Liver (tissue), 10 donors: ENCODE measurements at places on chromosomes 4 and X. TPM values are rescaled to one million over a fixed set of nuclear protein-coding genes. Genes with fewer than 3 reads are reported as not detected.

The FAM9B gene
- total RNA-seq, result 0.25 TPM

The ZNF630 gene
- 0.79 TPM for total RNA-seq

The KCND1 gene
- 1.1 TPM for total RNA-seq

The RNF212 gene
- total RNA-seq, result 0.47 TPM

The GUCY1B1 gene
- 6.7 TPM for total RNA-seq

The HPSE gene
- total RNA-seq, result 1.0 TPM

The SPANXB1 gene
- total RNA-seq, result not detected

The GPRASP1 gene
- 3.8 TPM for total RNA-seq

The SH3RF1 gene
- total RNA-seq, result 7.9 TPM

The NAA10 gene
- total RNA-seq, result 20.5 TPM

The RNF175 gene
- 0.65 TPM for total RNA-seq

The COX7B gene
- 194 TPM for total RNA-seq

The PDCL2 gene
- total RNA-seq, result not detected

The GAGE12F gene
- not detected for total RNA-seq
